ENCODE measurements at places on chromosomes 13 and 19.

GRCh38 chr19:57441979-57442752 is 7.0 kb downstream of the ZNF749 start:
- no peak for DNase-seq

DNA sequence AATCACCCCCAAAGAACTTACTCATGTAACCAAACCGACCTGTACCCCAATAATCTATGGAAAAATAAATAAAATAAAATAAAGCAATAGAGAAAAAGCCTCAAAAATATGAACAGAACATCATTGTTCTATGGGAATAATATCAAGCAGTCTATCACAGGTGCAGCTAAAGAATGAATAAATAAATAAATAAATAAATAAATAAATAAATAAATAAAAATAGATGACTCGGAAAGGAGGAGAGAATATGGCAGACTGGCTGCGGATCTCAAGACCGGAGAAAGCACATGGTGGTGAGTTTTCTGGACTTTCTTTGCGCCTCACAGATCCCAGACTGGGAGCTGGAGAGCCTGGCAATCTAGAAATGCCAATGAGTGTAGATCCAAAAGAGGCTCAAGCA is 22.4 kb upstream of the CEACAM20 start:
- no peak for DNase-seq

DNA sequence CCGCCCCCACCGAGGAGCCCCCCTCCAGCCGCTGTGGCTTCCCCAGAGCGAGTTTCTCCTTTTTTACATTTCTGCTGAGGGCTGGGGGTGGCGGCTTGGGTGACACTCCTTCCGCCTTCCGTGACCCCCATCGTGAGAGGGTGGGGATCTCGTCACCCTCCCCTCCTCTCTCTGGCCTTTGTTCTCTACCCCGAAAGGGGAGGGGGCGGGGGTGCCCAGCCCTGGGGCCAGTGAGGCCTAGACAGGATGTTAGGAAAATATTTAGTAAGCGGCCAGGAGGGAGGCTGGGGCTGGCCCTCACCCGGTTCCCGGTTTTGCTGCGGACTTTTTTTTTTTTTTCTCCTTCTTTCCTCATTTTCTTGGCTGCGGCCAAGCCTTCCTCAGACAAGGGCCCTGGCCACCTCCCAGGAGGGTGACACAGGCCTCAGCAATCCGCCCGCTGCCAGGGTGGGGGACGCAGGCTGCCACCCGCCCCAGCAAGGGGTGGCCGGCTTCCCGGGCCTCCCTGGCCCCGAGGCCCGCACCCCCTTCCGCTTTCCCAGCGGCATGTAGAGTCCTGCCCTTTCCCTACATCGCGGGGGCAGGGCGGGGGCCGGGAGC is 3.9 kb downstream of the MIDN start:
- DNase-seq, result no peak

DNA sequence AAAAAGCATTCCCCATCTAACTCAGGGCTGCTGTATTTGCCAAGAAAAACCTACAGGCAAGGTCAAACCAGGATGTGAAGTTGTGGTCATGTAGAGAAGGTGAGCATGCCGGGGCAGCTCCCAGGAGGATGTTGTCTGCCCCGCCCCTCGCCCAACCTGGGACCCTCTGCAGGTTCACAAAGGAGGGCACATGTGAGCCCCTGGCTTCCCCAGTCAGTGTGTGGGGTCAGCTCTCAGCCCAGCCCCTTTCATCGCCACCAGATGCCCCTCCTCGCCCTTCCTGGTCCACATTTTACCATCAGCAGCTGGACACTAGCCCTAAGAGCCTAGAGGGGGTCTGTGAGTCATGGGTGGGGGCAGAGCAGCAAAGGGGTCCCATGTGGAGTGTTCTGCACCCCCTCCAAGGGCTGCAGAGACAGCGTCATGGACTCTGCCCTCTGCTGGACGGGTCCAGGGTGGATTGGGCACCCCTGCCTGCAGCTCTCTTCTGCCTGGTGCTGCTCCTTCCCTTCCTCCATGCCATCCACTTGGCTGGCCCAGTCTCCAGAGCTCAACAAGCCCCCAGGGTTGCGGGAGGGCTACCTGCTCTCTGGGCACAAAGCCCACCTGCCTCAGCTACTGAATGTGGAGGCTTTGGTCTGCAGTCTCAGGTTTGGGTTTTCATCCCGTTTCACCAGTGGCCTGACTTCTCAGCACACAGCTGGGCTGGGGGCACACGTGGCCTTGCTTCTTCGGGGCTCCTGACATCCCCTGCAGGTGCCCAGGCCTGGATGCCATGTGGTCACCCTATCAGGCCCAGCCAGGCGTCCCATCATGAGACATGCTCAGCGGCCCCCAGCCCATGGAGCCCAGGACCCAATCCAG is 3.7 kb downstream of the PLEKHF1 start:
- DNase-seq, result no peak

DNA sequence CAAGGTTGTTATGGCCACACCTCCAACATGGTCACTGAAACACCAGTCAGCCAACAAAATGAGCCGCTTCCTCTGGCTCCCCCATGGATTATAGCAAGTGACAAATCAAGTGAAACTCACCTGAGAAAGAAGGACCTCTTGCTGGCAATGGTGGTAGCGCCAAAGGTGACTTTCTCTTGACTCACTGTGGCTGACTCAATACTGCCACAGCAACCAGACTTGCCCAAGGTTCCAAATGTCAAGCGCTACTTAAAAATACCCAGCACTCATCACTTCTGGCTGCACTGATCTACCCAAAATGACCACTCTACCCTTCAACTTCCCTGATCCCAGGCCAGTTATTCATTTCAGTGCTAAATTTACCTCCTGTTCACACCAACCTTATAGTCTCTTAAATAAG is 495.5 kb downstream of the FOXO1 start:
- no peak for DNase-seq

DNA sequence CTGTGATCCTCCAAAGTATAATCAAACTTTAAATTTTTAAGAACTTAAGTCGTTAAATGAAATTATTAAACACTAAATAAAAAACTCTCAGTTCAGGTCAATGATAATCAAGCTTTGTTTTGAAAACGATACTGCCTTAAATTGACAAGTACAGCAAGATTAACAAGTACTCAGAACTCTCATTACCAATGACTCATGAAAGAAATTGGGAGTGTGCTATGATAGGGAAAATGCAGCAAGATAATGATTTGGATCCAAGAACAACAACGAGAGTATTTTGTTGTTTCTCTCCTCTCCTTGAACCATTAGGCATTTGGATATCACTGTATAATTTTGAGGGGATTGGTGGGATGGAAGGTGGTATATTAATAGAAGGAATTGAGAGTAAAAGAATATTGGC is 10.2 kb downstream of the N4BP2L2 start:
- no peak for DNase-seq

DNA sequence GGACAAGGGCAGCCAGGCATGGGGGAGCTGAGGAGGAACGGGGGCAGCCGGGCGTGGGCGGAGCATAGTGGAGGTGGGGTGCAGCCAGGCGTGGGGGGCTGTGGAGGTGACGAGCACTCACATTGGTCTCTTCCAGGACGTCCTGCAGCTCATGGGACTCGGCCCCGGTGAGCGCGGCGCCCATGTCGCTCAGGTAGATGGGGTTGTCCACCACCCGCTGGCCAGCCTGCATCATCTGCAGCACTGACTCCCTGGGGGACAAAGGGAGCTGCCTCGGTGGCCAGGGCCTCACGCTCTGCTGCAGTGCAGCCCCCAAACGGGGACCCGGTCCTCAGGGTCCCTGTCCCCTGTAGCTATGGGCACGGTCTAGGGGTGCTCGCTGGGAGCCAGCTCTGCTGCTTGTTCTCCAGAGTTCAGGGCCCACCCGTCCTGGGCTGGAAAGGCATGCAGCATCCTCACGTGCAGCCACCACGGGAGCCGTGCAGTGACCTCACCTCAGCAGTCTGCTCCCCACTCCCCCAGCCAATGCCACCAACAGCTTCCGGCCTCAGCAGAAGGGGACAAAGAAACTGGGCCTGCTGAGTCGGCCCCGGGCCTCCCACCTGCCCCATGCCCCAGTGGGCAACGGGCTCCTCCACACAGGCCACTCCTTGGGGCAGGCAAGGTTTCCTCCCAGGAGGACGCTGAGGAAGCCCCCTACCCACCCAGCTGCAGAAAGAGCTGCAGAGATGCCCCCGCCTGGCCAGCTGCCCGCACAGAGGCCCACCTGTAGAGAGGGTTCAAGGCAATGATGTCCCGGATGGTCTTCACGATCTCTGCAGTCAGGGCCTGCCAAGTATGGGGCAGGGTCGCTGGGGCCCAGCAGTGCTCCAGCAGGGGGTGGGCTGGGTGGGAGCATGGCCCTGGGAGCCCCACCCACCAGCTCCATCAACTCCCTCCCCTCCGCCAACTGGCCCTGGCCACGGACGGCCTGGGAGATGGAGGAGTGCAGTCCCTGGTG is 12.1 kb downstream of the LONP1 start:
- no peak for DNase-seq

DNA sequence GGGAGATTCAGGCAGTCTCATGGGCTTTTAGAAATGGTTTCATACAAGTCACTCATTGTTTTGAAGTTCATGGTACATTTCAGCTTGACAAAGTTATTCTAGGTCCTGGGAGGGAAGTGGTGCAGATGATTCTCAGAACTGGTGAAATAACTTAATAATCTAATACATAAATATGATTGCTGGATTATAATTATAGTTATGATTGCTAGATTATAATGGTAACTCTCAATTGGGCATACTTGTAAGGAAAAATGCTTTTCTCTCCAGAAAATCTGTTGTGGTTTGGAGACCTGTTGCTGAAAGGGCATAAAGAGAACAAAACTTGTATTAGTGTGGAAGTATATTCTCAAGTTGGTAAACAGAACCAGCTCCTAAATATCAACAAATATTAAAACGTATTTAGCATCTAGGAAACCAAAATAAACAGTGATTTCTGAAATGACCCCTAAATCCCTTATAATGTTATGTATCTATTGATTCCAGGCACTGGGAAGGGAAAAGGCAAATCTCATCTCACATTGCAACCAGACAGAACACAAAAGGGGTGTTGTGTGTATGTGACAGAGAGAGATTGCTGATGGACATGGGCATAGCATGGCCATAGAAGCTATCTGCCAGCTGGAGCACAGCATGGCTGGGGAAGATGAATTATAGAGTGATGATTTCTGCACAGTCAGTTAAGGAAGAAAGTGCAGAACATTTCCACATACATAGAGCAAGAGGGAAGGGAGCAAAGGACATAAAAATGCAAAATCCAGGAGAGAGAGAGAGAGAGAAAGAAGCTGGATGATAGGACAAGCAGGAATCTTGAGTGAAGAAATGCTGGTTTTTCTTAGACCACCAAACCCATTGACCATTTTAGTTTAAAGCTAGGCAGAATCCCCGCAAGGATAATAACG is 87.1 kb upstream of the FRY start:
- no peak for DNase-seq

- DNase-seq, result no peak
Observed at GRCh38 chr19:18802354-18802753, 11.2 kb upstream of the COMP start.

DNA sequence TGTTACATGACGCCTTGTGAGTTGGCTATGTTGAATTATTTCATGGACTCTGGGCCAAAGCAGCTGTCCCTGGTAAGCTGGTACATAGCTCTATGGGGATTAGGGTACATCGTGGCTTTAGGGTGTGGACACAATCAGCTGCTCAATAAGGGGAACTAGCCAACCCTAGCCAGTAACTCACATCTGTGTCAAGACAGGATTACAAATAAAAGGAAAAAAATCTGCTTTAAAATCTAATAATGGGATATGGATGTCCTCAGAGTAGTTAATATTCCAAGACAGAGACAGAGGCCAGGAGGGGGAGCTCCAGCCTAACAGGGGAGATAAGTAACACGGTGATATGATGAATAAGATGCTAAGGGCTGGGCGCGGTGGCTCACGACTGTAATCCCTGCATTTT is 21.1 kb upstream of the ZNF766 start:
- DNase-seq, result peak; percentile 50

DNA sequence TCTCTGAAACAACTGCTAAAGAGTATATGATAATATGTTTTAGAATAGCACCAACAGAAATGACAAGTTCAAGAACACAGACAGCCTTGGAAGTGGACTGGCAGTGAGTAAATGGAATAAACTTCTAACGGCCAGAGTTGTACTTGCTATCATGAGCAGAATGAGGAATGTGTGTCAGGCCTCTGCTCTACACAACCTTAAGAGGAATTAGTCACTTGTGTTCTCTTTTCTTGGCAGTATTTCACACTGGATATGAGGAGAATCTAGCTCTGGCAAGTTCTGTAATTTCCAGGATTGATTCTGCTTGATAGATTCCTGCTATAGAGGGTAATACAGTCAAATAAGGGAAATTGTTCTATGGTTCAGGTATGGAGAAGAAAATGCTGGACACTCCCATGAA is 757.3 kb downstream of the EFNB2 start:
- DNase-seq, result no peak

GRCh38 chr19:54436031-54436523 is 12.9 kb upstream of the LENG8 start:
- no peak for DNase-seq

GRCh38 chr13:51266642-51267041 is 44.4 kb downstream of the FAM124A start:
- DNase-seq, result no peak

DNA sequence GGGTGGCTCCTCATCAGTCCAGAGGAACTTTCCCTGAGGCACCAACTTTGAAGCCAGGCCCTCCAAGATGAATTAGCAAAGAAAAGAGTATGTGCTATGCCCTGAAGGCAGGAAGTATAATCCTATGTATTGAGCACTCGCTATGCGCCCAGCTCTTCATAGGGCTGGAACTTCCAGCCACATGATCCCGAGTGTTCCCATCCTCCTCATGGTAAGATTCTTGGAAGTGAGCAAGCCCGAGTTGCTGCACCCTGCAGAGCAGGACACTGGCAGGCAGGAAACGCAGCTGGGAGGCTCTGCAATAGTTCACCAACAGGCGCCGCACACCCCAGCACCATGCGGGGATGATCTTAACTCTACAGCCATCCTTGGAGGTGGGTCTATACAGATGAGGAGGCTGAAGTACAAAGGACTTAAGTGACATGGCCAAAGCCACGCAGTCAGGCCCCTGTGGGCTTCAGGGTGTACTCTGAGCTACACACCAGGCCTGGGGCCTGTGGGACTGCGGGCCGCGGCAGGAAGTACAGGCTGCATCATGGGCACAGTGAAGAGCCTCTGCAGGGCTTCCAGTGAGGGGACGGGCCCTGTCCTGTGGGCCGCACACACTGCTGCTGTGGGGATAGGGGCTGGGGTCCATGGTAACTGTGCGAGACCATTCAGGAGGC is 25.1 kb downstream of the C19orf47 start:
- no peak for DNase-seq

GRCh38 chr13:99636306-99636705 is 135.0 kb downstream of the TM9SF2 start:
- no peak for DNase-seq

DNA sequence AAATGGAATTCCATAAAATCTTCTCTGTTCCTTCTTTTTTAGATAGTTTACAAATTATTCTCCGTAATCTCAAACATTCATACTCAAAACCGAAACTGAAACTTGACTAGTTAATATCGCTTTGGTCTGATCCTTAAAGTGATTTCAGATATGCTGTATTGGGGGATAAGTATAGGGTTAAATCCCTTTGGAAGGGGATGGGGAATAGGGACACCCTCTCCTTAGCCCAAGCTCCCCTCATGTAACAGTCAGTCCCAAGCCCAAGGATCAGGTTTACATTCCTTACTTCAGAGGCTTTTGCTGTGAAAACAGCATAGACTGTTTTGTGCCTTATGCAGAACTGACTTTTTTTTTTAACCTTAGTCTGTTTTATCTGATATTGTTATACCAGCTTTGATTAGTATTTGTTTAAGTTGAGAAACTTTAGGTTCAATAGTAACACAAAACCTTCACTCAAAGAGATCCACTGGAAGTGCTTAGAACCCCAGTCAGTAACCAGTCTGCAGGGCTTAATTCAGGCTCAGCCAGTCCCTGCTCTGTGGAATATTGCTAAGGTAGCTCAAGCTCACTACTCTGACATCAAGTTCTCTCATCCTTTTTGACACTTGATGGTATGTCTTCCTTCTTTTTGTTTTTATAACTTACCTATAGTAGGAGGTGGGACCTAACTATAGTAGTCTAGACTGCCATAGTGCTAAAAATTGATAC is 10.5 kb downstream of the CDADC1 start:
- DNase-seq, result no peak
